COLO829 (cell line): ENCODE measurements at places on chromosomes 4 and X.

- DNase-seq = peak; percentile 13
Measured at GRCh38 chr4:58247792-58248191, 1137.6 kb upstream of the IGFBP7 start.

GRCh38 chr4:42554072-42554471 lies 102.8 kb downstream of the ATP8A1 start:
- no peak for DNase-seq

- no peak for DNase-seq
Measured at GRCh38 chr4:4485806-4486205, 56.0 kb downstream of the STX18 start.

GRCh38 chrX:78514852-78515251 lies 144.3 kb downstream of the RTL3 start:
- DNase-seq = no peak

- DNase-seq = no peak
Measured at GRCh38 chrX:132590350-132591026, 101.7 kb upstream of the MBNL3 start.
